ENCODE measurements at places on chromosomes 3 and 15. TPM values are rescaled to one million over a fixed set of nuclear protein-coding genes. Genes with fewer than 3 reads are reported as not detected.

MKRN3 gene
- total RNA-seq, result 3.3 TPM

GHSR gene
- not detected for total RNA-seq

C3orf38 gene
- 19.0 TPM for total RNA-seq

KLHL40 gene
- not detected for total RNA-seq

NOX5 gene
- total RNA-seq, result 0.30 TPM

FBXO45 gene
- 6.8 TPM for total RNA-seq

SEMA3B gene
- 7.5 TPM for total RNA-seq

GOLGA6L7 gene
- not detected for total RNA-seq

MCF2L2 gene
- total RNA-seq, result not detected

HRG gene
- total RNA-seq, result not detected

NCKIPSD gene
- total RNA-seq, result 6.1 TPM

FAM98B gene
- total RNA-seq, result 4.9 TPM

SLC7A14 gene
- not detected for total RNA-seq

USP50 gene
- total RNA-seq, result not detected

ZNF385D gene
- not detected for total RNA-seq

GOLGA8S gene
- 0.09 TPM for total RNA-seq

TMOD3 gene
- 38.7 TPM for total RNA-seq

RBP2 gene
- not detected for total RNA-seq

GTF2A2 gene
- 172 TPM for total RNA-seq

NUSAP1 gene
- total RNA-seq, result 70.0 TPM

GPR176 gene
- total RNA-seq, result 13.2 TPM

OSTN gene
- not detected for total RNA-seq

CPA3 gene
- total RNA-seq, result not detected

AHSG gene
- total RNA-seq, result not detected

TMEM45A gene
- 2.4 TPM for total RNA-seq

SH2D7 gene
- not detected for total RNA-seq

NEO1 gene
- total RNA-seq, result 34.3 TPM

COL6A5 gene
- total RNA-seq, result not detected

CKMT1A gene
- 2.7 TPM for total RNA-seq

TASOR gene
- total RNA-seq, result 21.3 TPM

LIPC gene
- total RNA-seq, result not detected

GABRG3 gene
- total RNA-seq, result 0.31 TPM

SCAANT1 gene
- total RNA-seq, result not detected

MYEF2 gene
- 17.5 TPM for total RNA-seq

CCR1 gene
- total RNA-seq, result not detected

TLR9 gene
- total RNA-seq, result not detected

GUCA1C gene
- not detected for total RNA-seq

OR5H1 gene
- total RNA-seq, result not detected

WDR76 gene
- total RNA-seq, result 13.2 TPM

AQR gene
- 28.6 TPM for total RNA-seq

WDR93 gene
- 0.15 TPM for total RNA-seq
